Kidney glomerular epithelial cell (primary cell): ENCODE measurements at places on chromosomes 4 and X.

DNA sequence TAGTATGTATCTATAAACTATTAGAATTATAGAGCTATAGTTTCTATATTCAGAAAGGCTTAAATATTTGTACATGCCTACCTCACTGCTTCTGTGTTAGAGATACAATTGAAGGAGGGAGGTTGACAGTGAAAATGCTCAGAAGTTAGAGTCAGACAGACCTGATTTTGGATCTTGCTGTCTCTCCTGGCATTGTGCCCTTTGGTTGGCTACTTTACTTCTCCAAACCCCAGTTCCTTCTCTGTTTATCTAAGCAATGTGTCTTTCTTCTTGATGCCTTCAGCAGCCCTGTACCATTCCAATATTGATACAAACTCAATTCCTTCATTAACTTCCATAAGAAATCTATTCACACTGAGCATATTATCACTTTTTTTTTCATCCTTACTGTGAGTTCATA lies 28.7 kb downstream of the CCNG2 start:
- DNase-seq, result no peak

- no peak for DNase-seq
Measured at GRCh38 chrX:57929373-57929772, 19.1 kb upstream of the ZXDA start.

DNA sequence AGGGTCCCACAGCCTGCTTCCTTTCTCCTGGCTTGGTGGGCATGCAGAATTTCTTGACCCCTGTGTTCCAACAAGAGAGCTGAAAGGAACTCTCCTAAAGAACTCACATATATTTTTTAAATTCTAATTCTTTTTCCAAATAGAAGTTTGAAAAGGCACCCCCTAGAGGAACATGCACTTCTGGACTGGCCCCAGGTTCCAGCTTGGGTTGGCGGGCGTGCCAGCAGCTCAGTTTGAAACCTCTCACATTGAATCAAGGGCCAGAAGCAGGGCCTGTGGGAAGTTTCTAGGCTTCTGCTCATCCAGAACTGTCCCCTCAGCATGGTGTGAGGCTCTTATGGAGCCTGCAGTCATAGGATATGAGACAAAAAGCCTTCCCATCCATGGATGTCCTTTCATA lies 132.6 kb downstream of the ATG4A start:
- no peak for DNase-seq

DNA sequence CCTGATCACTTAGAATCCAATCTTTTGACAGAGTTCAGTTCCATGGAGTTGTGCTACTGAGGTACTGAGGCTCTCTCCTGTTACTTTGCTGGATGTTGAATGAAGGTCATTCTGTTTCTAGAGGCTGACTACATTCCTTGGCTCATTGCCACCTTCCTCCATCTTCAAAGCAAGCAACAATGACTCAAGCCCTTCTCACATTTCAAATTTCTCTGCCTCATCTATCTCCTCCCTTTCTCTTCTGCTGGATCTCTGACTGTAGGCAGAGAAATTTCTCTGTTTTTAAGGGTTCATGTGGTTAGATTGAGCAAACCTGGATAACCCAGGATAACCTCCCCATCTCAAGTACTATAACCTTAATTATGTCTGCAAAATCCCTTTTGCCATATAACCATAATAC lies 775.4 kb downstream of the STPG2 start:
- DNase-seq, result peak; percentile 62

- DNase-seq, result no peak
Measured at GRCh38 chr4:8906991-8907595, 35.5 kb upstream of the HMX1 start.
